Forelimb muscle (tissue), 1 donor: ENCODE measurements at places on chromosomes 3 and 15. TPM values are rescaled to one million over a fixed set of nuclear protein-coding genes. Genes with fewer than 3 reads are reported as not detected.

- no peak for DNase-seq
Measured at GRCh38 chr3:139560411-139560810, 20.9 kb upstream of the RBP1 start.

DNA sequence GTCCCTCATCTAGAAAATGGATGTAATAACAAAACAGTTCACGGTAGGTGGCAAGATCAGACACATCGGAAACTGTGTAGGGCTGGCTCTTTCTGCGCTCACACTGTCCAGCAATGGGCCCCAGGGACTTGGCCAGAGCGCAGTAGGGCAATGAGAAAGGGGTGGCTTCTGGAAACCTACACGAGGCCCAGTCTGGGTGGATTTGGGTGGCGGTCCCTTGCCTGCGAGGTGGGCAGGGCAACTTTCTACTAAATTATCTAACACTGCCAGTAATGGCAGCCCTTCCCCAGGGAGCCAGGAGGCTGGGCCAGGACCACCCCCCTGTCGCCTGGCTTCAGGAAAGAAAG lies 2.1 kb upstream of the TNK2 start:
- no peak for DNase-seq

CSPG5 gene
- polyA plus RNA-seq = 1.8 TPM

GPR176 gene
- 3.6 TPM for polyA plus RNA-seq

DNA sequence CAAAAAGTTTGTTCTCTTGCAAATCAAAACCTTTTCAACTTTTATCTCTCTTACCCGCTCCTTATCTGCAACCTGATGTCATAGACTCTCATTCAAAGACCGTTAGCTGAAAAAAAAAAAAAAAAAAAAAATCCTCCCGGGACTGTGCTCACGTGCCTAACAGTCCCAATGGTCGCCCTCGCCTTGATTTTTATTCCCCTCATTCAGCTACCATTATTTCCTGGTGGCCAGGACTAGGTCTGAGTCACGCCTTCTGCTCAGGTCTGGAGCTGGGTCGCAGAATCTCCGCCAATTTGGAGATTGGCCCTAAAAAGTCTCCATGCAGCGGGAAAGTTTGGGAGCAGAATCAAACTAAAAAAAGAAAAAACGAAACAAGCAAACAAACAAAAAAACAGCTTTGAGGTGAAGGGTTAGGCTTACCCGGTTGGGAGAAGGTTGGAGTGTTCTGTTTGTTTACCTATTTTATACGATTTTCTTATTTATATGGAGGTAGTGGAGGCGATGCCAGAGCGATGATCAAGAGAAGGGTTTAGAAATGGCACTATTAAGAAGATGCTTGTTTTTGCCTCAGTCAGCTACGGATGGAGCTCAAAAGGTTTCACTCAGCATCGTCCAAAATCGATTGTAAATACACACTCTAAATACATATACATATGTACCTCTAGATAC lies 51.1 kb downstream of the ZIC4 start:
- no peak for DNase-seq

SHC4 gene
- 2.3 TPM for polyA plus RNA-seq

ELP6 gene
- 26.1 TPM for polyA plus RNA-seq

HESX1 gene
- 1.6 TPM for polyA plus RNA-seq

DNA sequence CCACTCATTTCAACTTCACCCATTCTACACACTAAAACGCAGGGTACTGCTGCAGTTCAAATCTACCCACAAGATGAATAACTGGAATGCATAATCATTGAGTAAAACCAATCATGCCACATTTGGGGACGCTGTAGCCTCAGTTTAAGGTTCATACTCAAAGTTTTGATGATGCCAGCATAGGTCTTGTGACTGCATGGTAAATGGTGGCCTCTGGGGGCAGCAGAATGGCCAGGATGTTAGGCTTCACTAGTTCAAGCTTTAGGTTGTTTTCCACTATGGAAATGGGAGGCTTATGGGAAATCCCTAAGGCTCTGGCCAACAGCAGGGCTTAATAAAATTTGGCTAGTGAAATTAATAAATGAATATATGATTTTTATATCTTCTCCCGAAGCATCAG lies 104.3 kb upstream of the TSC22D2 start:
- no peak for DNase-seq

ADGRG7 gene
- polyA plus RNA-seq = not detected

PLA2G4B gene
- 7.8 TPM for polyA plus RNA-seq

DNA sequence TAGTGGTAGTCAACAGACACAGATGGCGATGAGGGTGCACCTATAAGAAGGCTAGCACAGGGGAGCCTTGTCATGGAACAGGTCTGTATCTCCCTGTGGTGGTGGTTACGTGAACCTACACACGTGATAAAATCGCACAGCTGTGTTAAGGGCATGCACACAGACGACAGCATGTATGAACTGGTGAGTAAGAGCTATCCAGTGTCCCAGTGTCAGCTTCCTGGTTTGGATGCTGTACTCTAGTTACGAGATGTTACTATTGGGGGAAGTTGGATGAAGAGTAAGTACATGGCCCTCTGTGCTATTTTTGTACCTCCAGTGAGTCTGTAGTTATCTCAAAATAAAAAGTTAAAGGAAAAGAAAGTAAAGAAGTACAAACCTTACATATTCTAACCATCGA lies 38.2 kb downstream of the MTMR10 start:
- no peak for DNase-seq

DNA sequence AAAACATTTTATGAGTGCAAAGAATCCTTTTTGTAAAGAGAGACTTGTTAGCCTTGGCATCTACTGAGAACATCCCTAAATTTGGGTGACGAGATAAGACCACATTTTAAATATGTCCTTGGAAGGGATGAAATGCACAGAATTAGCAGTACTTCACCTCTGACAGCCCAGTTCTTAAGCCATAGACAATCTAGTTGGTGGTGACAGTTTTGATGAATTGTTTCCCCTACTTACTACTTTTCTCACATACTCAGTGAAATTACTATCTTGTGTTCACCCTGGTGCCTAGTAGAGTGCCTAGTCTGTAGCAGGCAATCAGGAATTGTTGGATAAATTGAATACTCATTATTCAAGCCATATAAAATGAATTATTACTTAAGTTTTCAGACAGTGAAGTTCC lies 3.4 kb downstream of the SCAANT1 start:
- no peak for DNase-seq

- no peak for DNase-seq
Measured at GRCh38 chr3:42762046-42762724, 10.9 kb downstream of the CCDC13 start.

FBXO40 gene
- 3.4 TPM for polyA plus RNA-seq

GRCh38 chr3:58955308-58955707 lies 94.5 kb downstream of the CFAP20DC start:
- DNase-seq = no peak

CLRN1 gene
- 0.23 TPM for polyA plus RNA-seq

DNA sequence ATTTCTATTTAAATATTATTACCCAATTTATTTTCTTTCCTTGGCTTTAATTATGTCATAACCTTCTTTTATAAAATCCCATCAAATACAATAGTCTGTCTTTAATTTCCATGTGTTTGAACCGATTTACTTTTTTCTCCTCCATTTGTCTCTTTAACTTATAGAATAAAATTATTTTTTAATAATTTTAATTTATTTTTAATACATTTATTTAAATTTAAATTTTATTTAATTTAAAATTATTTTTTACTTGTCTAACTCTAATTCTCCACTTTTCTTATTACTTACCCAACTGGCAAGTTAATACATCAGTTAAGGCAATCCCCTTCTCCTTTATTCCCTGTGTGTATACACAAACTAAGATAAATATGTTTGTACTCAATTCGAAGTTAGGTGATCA lies 817.6 kb upstream of the NR2F2 start:
- no peak for DNase-seq

NR2E3 gene
- 7.4 TPM for polyA plus RNA-seq

GRCh38 chr3:188007897-188008296 lies 146.1 kb upstream of the LPP start:
- DNase-seq = no peak

DNA sequence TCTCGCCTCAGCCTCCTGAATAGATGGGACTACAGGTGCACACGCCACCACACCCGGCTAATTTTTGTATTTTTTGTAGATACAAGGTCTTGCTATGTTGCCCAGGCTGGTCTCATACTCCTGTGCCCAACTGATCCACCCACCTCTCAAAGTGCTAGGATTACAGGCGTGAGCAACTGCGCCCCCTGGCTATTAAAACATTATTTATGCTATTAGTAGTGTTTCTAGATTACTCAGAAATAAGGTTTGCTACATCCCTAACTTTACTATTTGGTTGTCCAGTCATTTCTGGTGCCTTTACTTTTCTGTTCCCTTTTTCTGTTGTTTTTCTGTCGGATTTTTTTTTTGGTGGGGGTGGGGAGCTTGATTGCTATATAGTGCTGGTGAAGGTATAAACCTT lies 393.6 kb upstream of the TPM1 start:
- DNase-seq = no peak

DGKG gene
- 3.1 TPM for polyA plus RNA-seq

FHIT gene
- polyA plus RNA-seq = 7.1 TPM

GRCh38 chr15:33080006-33080405 lies 114.5 kb downstream of the FMN1 start:
- DNase-seq = no peak

HCN4 gene
- not detected for polyA plus RNA-seq

DNA sequence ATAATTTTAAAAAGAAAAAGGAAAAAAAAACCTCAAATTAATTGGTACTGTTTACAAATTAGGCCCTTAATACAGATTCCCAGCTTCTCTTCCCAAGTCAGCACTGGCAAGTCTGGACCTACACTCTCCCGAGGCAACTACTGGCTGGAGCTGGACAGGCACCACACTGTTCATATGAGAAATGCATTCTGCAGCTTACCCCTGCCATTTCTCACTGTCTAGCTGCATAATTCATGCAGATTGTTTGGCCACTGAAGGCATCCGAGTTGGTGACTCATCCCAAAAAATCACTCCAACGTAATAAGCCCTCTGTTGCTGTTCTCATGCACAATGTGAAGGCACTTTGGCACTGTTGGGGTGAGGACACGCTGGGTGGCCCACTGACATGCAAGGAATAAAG lies 45.3 kb downstream of the ROPN1B start:
- DNase-seq = no peak

DNA sequence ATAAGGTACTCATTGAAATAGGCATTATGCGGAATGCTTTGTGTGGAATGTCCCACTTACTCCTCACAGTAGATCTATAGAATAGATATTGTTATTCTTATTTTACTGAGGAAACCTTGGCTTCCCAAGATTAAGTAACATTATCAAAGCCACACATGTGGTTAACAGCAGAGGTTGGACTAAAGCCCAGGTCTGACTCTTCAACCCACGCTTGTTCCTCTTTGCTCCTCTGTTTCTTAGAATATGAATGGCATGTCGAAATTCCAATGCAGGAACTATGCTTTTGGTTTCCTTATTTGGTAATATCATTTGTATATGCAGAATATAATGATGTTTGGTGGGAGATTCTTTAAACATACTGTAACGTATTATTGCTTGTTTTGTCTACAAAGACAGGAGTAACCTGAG lies 818.8 kb upstream of the LMCD1 start:
- peak; percentile 40 for DNase-seq

PPARG gene
- polyA plus RNA-seq = 2.8 TPM

DNA sequence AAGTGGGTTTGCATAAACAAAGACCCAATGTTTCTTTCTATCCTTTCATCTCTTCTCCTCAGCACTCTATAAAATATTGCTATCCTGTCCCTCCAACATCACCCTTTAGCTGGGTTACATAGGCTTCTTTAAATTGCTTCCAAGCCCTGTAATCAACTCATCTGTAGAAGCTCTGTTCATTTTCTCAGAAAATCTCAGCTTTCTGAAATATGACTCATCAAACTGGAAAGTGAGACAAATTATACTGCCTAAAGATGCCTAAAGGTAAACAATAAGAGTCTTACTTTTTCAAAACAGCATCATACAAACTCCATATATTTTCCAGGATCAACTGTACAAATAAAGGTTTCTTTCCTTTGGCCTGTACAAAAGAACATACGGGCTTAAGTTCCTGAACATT lies 33.8 kb downstream of the EFL1 start:
- DNase-seq = no peak

GRCh38 chr3:78867409-78868372 lies 900.1 kb downstream of the ROBO1 start:
- no peak for DNase-seq

NFKBIZ gene
- polyA plus RNA-seq = 2.4 TPM

- peak; percentile 28 for DNase-seq
Measured at GRCh38 chr3:141796889-141797781, 33.9 kb downstream of the GRK7 start.

GRCh38 chr3:66075281-66075680 lies 36.6 kb upstream of the MAGI1 start:
- no peak for DNase-seq

- no peak for DNase-seq
Measured at GRCh38 chr15:35546511-35547381, 781 bp upstream of the DPH6 start.

TMEM45A gene
- polyA plus RNA-seq = 14.4 TPM
